LHCN-M2 (cell line): ENCODE measurements at places on chromosomes 5 and 9. TPM values are rescaled to one million over a fixed set of nuclear protein-coding genes. Genes with fewer than 3 reads are reported as not detected.

- peak; percentile 48 for DNase-seq
Measured at GRCh38 chr9:129330711-129331492, 152.8 kb upstream of the IER5L start.

DNA sequence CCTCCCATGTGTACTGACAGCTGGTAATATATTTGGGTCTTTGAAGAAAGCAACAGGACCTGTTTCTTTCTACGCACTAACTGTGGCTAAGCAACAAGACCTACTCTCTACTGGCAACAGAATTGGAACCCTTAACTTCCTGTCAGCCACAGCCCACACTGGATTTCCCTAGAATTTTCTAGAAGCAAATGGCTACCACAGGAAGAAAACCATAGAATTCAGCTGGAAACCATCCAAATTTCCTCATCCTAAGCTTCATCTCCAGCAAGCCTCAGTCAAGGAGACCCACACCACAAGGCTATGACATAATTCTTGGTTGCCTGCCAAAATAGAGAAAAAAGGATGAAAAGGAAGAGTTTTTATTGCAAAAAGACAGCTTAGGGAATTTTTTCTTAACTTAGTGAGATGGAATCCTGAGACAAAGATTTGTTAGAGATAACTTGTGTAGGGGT lies 171.8 kb upstream of the TNC start:
- peak; percentile 59 for DNase-seq

DNA sequence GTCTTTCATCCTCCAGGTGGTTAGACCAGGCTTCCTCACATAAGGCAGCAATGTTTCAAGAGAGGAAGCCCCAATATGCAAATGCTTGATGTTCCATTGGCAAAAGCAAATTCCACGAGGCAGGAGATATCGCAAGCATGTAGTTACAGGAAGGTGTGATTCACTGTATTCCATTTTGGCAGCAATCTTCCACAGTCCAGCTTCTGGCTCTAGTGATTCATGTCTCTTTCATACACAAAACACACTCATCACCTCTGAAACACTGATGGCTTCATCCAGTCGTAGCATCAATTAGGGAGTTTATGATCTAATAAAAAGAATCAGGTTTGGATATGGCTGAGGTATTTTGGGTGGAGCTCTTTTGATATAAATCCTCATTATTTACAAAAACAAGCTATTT lies 552.2 kb upstream of the RIOK2 start:
- DNase-seq: peak; percentile 79

DNA sequence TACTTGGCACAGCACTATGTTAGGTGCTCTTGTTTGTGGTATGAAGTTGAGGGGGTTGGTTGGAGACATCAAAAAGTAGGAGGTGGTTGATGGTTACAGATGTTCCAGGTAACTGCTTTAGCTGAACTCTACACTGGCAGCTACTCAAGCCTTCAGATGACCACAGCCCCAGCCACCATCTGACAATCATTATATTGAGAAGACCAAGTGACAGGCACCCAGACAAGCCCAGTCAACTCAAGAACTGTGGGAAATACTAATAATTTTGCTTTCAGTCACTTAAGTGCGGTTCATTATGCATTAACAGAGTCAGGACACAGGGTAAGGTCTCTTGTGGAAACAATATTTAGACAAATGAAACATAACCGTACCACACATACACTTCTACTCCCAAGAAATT lies 38.9 kb upstream of the SLIT3 start:
- DNase-seq: no peak

DNA sequence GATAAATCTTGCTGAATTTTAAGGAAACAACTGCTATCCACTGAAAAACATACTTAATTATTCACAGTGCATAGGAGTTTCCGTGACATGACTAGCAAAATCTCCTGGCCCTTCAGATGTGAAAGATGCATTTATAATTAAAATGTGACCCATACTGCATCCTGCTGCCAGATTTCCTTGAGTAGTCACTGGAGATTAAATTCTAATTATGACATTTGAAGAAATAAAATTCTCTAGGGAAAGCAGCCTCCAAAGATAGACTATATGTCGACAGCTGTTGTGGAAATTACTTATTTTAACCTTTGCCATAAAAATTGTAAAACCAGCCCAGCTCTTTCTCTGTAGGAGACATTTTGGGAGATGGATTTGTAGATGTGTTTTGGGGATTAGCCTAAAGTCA lies 193.6 kb upstream of the SMC2 start:
- no peak for DNase-seq

- DNase-seq: no peak
Measured at GRCh38 chr9:125239631-125240597, 1.2 kb downstream of the HSPA5 start.

DNA sequence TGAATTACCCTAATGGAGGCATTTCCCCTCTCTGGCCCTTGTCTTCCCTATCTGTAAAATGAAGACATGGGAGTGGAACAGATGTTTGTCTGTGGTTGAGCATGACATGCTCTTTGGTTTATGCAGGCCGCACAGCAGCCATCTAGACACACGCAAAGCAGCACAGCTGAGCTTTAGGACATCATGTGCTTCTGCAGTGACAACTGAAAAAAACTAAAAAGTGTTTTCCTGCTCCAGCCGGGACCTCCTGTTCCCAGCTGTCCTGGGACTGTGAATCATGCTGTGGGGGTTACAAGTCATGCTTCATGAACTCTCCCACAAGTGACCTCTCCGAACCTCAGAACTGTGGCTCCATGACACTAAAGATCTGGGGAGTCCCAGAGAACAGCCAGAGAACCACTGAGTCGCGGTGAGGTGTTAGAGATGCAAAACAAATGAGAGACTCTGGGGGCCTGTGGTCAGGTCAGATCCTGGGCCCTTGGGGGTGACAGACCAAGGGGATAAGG lies 1.7 kb downstream of the SMIM3 start:
- peak; percentile 99 for DNase-seq

DNA sequence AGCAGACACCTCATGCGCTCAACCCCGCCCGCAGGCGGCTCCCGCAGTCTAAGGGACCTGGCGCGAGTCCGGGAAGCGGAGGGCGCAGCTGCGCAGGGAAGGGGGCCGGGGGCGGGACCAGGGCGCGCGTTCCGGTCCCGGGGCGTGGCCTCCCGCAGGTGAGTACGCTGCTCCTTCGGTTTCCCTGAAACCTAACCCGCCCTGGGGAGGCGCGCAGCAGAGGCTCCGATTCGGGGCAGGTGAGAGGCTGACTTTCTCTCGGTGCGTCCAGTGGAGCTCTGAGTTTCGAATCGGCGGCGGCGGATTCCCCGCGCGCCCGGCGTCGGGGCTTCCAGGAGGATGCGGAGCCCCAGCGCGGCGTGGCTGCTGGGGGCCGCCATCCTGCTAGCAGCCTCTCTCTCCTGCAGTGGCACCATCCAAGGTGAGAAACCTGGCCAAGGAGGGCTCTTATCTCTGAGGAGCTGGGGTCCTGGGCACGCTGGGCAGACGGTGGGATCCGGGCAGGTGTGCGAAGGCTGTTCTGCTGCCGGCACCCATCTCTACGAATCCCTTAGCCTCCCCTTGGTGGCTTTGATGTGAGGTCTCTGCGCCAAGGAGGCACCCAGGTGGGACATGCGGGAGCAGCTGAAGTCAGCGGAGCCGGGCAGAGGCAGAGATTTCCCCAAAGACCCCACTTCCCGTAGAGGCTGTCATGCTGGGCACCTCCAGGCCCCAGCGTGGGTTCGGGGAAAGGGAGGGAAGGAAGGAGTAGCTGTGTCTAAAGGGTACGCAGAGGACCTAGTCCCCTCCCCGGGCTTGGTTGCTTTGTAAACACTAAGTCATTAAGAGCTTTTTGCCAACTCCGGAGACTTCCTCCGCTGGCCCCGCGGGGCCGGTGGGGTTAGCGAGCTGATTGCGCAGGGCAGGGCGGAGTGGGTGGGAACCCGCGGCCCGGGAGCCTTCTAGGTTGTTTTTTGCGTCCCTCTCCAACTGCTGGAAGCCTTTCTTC lies at the start of gene F2RL1:
TSS of gene F2RL1 (plus strand) at position 187 of the 988 bp plus-strand sequence. CDS start at position 340, 153 bp downstream.
- no peak for DNase-seq

- peak; percentile 28 for DNase-seq
Measured at GRCh38 chr9:98410185-98410697, 154.8 kb upstream of the TBC1D2 start.

- DNase-seq: peak; percentile 99
Measured at GRCh38 chr5:82405618-82406204, 127.6 kb upstream of the RPS23 start.

- no peak for DNase-seq
Measured at GRCh38 chr5:147510885-147511284, 1.0 kb upstream of the DPYSL3 start.

The PCDHB7 gene
- total RNA-seq: 2.0 and 3.4 TPM in 2 replicates

The IFNB1 gene
- not detected in 2 replicates for total RNA-seq

The TSSK1B gene
- 0.06 and 0.52 TPM in 2 replicates for total RNA-seq

The HTR4 gene
- 0.26 TPM in 1 of 2 replicates, not detected in the other for total RNA-seq

The PCDHB5 gene
- total RNA-seq: 0.63 and 1.1 TPM in 2 replicates

The OTP gene
- total RNA-seq: not detected in 2 replicates

The GTF3C5 gene
- total RNA-seq: 74.0 and 75.7 TPM in 2 replicates
